Activated CD4-positive, alpha-beta T cell treated with anti-CD3 and anti-CD28 coated beads for 36 hours (primary cell): ENCODE measurements at places on chromosomes 13 and 19. TPM values are rescaled to one million over a fixed set of nuclear protein-coding genes. Genes with fewer than 3 reads are reported as not detected.

ZNF296 gene
- total RNA-seq = 3.1 TPM

RHPN2 gene
- 5.1 TPM for total RNA-seq

SLC10A2 gene
- not detected for total RNA-seq

DNA sequence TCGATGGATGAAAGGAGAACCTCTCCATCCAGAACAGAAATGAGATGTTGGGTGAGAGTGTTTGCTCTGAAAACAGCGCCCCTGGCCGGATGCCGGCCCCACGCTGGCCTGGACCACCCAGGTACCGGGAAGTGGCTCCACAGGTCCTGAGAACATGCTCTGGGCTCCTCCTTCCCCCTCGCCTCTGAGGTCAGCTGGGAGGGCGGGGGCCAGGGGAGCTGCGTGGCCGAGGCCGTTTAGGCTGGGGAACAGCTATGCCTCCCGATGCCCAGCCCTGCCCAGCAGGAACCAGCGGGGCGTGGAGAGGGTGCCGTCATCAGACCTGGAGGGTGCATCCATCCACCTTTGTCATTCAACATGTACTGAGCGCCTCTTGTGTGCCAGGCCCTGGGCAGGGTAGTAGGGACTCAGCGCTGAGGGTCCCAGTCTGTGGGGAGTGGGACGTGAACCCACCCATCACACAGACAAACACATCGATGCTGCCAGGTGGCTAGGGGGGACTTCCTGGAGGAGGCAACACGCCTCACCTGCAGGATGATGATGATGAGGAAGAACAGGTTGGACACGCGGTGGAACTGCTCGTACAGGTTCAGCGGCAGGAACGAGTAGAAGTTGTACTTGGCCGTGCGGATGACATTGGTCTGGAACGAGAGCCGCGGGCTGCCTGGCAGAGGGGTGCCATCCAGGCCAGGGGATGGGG, 4.2 kb downstream of the ATP8B3 start:
- peaks cover 10% of the 10 kb centered on the region for H3K4me1 ChIP-seq
- H3K4me3 ChIP-seq = no peak overlapping the region
- no peak for DNase-seq

DNA sequence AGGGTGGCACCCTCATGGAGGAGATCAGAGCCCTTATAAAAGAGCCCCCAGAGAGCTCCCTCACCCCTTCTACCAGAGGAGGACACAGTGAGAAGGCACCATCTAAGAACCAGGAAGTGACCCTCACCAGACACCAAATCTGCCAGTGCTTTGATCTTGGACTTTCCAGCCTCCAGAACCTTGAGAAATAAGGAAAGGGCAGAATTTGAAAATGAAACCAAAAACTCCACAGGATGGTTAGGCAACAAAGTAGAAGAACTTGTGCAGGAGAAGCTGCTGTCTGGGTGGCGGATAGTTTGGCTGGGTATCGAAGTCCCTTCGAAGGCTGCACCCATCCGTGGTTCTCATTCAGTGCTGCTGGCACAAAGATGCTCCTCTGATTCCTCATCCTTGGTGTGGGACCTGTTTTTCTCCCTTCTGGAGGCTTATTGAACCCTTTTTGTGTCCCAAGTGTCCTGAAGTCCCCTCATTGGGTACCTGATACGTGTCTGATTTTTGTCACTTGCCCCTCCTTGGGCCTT, 130.8 kb downstream of the KDM4B start:
- no peak overlapping the region for H3K27ac ChIP-seq
- peaks cover 44% of the 10 kb centered on the region for H3K36me3 ChIP-seq
- H3K27me3 ChIP-seq = no peaks in the 10 kb centered on the region
- peak; percentile 20 for DNase-seq

DNA sequence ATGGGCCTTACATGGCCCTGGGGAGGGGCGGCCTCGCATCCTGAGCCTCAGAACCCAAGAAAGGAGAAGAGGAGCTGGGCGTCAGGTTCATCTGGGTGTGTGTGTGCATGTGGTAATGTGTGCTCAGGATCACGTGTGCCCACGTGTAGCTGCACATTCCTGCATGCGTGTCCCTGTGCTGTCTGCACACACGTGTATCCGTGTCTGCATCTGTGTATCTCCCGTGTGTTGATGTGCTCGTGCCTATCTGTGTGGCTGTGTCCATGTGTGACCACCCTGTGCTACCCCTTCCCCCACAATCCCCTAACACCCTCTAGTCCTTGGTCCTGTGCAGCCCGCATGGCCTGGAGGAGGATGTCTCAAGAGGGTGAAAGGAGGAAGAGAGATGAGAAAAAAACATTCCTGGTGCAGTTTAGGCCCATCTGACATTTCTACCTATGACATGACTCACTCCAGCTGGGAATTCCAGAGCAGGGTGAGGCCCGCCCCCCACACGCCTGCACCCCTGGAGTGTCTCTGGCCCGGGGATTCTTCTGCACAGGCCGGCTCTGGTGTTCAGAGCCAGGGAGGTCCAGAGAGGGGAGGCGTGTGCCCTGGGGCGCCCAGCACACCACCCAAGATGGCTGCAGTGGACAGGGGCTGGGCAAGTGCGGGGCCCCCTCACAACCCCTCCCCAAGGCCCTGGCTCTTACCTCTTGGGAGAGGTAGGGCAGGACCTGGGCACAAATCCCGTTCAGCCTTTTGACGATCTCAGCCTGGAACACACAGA, 7.1 kb downstream of the TLE5 start:
- peaks cover 39% of the 10 kb centered on the region for H3K4me1 ChIP-seq
- H3K27me3 ChIP-seq = no peaks in the 10 kb centered on the region
- no peak overlapping the region for H3K4me3 ChIP-seq
- DNase-seq = no peak
- peaks cover 42% of the 10 kb centered on the region for H3K36me3 ChIP-seq

DNA sequence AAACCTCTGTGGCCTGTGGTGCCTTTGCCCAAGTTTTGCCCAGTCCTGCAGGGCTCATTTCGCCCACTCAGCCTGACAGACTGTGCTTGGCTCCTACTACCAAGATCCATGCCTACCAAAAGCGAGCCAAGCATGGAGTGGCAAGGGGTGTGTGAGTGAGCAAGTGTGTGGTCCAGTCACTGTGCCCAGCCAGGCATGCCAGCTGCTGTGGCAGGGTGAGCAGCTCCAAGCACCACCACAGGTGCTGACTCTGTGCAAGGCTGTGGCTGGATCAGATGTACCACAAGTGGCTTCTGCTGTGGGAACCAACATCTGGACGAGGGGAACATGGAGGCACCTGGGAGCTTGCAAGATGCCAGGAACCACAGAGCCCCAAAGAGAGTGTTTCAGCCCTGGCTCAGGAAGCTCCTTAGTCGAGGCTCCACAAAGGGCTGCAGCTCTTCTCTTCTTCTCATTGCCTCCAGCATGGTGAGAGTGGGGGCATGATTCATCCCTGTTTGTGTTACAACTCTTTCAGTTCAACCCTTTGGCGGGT, 1564.2 kb upstream of the MIR17HG start:
- H3K4me1 ChIP-seq = no peaks in the 10 kb centered on the region
- H3K27ac ChIP-seq = no peak overlapping the region

GRCh38 chr13:113843864-113844556, 19.9 kb downstream of the GAS6 start:
- DNase-seq = no peak
- H3K36me3 ChIP-seq = no peaks in the 10 kb centered on the region
- no peaks in the 10 kb centered on the region for H3K27me3 ChIP-seq
- H3K4me3 ChIP-seq = no peak overlapping the region
- H3K27ac ChIP-seq = no peak overlapping the region
